ENCODE measurements at places on chromosomes 2 and 18. TPM values are rescaled to one million over a fixed set of nuclear protein-coding genes. Genes with fewer than 3 reads are reported as not detected.

DNA sequence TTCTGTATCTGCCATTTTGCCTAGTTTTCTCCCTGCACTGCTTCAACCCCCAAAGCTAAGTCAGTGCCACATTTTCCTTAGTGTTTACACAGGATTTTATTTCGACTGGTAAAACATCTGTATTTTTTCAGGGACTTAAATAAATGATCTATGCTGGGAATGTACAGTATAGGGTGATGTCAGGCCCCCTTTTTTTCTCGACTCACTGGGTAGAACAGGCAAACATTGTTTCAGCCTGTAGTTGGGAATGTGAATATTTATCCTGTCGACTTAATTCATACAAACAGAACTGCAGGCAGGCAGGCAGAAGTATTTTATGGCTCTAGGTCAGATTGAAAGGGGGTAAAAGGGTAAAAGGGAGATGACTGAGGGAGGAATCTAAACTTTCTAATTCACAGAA lies 123.5 kb upstream of the ZFP36L2 start:
- no peak for DNase-seq

- no peak for DNase-seq
Observed at GRCh38 chr18:79195716-79196683, 126.8 kb downstream of the ATP9B start.

GRCh38 chr2:95311815-95312542 lies 14.8 kb downstream of the KCNIP3 start:
- no peak for DNase-seq

DNA sequence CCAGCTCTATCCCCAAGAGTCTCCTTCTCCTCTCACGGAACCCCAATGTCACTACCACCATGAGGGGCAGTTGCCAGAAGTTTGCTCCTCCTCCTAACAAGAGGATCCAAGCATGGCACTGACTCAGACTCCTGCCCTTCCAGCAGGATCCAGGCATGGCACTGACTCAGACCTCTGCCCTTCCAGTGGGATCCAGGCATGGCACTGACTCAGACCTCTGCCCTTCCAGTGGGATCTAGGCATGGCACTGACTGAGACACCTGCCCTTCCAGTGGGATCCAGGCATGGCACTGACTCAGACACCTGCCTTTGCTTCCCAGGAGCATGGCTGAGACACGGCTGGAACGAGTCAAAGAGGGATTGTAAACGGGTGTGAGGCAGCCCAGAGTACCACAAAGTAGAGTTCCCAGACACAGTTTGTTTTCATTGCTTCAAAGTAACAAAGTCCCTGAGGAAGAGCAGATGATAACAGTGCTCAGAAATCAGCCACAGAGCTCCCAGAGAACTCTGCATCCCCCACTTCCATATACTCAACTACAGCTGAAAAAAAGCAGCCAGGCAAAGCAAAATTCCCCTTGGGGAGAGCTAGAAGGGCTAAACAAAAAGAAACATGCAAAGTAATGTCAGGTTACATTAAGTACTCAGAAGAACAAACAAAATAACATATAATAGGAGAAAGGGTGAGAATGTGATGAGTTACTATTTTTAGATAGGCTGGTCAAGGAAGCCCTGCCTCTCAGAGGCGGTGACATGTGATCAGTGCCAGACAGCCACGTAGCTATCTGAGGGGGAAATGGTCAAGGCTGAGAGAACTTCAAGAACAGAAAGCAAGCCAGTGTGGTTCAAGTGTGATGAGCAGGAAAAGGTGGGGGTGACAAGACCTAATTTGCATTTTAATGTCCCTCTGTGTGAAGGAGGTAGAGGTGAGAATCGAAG lies 3.0 kb downstream of the BUB1 start:
- peak; percentile 59 for DNase-seq

- DNase-seq: no peak
Observed at GRCh38 chr2:174072069-174072468, 106.9 kb upstream of the SP3 start.

DNA sequence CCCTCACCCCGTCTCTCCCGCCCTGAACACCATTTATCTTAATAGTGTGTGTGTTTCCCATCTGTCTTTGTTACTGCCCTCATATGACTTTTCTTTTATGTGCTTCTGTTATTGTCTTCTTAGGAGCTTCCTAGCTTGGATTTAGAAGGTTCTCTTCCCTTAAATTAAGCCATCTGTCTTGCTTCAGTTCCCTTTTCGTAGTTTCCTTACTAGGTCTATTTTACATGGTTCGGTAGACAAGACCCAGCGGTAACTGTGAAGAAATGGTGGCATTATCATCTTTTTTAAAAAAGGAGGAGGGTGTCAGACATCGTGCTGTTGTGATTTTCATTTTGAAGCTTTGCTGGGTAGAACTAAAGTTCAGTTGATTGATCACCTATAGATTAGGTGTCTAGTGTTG lies 10.3 kb downstream of the NCK2 start:
- DNase-seq: no peak

DNA sequence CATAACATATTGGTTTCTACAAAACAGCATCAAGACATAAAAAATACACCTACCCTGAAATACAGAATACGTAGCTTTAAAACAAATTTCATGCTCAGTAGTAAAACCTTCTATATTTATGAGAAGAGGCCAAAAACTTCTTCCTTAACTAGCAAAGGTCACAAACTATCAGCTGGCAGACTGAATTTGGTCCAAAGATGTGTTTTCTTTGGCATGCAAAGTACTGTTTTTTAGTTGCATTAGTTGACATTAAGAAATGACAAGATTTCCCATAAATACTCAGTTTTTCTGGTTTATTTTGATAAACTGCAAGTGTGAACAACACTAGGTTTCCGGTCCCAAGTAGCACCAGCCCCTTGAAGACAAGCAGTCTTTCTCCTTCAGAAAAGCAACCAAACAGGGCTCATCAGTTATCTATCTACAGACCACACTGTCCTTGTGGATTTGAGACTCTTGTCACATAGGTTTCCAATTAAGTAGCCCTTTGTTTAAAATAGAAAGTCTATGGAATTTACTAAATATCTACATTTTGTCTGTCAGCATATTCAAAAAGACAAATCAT lies 35.6 kb downstream of the SLC25A12 start:
- DNase-seq: no peak

DNA sequence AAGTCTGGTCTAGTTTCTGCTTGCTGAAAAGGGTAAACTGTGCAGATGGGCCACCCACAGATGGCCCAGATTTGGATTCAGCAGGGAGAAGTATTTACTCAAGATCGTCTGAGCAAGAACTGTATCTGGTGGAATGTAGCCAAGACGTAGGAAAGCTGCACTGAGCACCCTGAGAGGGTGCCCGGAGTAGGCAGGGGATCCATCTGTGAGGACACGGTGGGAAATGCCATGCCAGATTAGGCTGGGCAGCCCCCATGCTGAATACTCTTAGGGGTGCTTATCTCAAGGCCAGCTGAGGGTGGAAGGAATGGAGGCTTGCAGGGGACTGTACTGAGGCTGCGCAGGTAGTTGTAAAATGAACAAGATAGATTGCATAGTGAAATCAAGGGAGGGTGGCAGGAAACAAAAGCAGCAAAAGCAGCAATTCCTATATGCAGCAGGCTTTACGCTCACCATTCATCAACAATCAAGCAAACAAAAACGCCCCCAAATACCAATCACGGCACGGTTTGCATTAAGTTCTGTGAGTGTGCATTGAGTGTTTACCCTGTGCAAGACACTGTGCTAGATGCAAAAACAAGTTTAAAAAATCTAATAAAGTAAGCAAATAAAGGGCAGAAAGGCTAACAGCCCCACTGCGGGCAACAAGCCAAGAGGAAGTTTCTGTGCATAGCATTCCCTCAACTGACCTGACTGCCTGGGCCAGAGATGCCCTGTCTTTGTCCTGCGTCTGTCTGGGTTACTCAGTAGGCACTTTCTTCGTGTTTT lies 32.2 kb upstream of the LPIN2 start:
- DNase-seq: no peak

DNA sequence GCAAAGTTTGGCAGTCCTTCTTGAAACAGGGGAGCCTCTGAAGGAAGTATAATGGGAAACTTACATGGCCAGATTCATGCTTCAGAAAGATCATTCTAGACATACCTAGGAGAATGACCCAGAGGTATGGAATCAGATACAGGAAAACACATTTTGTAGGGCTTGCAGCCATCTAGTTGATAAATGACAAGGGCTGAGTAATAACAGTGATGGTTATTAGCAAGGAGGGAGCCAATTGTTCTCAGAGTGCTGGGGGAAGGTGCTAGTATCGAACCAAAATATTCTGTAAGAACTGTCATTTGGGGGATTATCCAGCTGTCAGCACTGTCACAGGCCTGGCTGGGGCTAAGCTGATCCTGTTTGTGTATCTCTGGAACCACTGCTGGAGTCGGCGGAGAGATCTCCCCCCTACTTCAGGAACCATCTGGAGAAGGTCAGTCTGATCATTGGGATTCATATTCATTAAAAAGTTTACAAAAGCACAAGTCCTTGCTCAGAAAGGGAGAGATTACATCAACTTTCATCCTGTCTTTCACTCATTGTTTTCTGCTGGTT lies 113.8 kb upstream of the THSD7B start:
- DNase-seq: no peak

GRCh38 chr2:176121190-176122051 lies 1.1 kb upstream of the HOXD9 start:
- no peak for DNase-seq

DNA sequence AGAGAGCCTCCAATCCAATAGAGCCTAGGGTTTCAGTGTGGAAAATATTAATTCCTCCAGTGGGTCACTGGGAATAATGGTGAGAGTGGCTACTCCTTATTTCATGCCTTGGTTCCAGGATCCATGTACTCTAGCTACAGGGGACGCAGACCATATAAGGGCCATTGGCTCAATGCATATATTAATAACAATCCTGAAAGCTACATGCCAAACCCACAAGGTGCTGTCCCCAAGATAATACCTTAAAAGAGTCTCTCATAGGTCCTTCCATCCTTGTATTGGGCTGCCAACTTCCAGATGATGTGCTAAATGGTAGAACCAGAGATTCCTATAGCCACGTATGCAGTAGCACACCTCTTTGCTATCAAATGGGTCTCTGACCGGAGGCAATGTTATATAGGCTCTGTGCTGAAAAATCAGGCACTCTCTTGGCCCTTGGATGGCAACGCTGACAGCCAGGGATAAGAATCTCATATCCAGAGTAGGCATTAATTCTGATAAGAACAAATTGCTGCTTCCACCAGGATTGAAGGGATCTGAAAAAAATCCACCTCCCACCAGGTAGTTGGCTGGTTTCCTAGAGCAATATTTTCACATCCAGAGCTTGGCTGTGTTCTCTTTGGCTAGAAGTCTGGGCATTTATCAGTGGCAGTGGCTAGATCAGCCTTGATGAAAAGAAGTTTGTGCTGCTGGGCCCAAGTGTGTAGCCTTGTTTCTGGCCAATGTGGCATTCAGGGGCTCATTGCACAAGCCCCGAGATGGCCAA lies 218.1 kb upstream of the MGAT5 start:
- no peak for DNase-seq

DNA sequence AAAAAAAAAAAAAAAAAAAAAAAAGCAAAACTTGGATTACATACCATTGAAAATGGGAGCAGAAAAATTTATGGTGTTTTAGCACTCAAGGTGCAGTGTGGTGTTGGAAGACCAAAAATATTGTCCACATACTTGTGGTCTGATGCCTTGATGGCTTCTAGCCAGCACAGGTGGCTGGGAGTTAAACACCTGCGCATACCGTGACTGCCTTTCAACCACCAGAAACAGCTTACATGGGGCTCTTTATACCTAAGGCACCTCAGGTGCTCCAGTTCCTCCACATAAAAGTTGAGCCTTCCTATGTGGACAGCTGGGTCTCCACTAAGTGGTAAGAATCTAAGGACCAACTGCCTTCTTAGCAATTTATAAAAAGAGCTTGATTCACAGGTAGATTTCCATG lies 802.6 kb upstream of the CELF4 start:
- DNase-seq: no peak

GRCh38 chr2:109644571-109645275 lies 30.6 kb downstream of the SOWAHC start:
- DNase-seq: peak; percentile 61

DNA sequence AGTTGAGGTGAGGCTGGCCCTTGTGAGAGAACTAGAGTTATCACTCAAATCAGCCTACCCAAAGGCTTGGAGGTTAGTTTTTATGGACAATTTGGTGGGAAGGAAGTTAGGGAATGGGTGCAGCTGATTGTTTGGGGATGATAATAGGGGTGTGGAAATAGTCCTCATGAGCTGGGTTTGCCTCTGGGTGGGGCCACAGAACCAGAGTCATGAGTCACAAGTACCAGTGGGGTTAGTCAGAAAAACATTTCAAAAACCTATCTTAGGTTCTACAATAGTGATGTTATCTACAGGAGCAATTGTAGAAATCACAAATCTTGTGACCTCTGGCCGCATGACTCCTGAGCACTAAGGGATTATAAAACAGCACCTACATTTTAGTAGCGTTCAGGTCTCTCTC lies 630.1 kb upstream of the PIK3C3 start:
- DNase-seq: peak; percentile 80

DNA sequence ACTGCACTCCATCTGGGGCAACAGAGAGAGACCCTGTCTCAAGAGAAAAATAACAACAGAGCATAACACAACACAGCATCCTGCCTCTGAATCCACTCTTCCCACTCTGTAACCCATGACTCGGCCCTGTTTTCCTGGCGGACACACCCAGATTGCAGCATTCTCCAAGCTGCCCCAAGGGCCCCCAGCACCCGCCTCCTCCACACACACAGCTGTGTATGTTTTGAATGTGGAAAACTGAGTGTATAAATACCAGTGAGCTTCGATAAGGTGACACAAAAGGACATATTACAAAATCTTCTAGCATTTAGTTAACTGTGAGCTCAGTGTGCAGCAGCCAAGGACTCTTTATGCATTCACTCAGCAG lies 13.0 kb downstream of the IMPA2 start:
- peak; percentile 22 for DNase-seq

DNA sequence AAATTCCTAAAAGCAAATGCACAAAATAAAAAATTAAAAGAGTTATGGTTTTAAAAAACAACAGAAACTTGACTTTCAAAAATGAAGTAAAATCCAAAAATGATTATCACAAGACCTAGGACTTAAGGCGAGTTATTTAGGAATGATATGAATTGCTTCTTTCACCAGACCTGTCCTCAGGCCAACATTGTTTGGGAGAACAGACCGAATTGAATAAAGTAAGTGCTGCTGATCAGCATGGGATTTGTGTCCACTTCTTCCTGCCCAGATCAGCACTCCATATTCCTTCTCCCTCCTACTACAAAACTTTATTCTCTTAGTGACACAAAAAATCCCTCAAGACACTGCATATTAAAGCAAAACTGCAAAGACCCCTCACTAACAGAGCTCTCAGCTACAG lies 39.1 kb downstream of the WDFY1 start:
- DNase-seq: no peak

EPG5 gene
- 29.0 TPM for total RNA-seq

BMP10 gene
- total RNA-seq: not detected

COLEC11 gene
- total RNA-seq: 0.10 TPM

GATA6 gene
- 4.6 TPM for total RNA-seq

EHD3 gene
- 9.8 TPM for total RNA-seq

CCDC85A gene
- total RNA-seq: 10.2 TPM

POLR1B gene
- 11.9 TPM for total RNA-seq

MC4R gene
- total RNA-seq: not detected
